ENCODE measurements at places on chromosomes 7 and 10. TPM values are rescaled to one million over a fixed set of nuclear protein-coding genes. Genes with fewer than 3 reads are reported as not detected.
A peak's percentile ranks its signal among the peaks of the same experiment; 100 is the strongest.

LBX1 gene
- total RNA-seq: not detected

GRCh38 chr7:123714296-123715080 is 34.3 kb downstream of the WASL start:
- no peak for DNase-seq
- H3K4me3 ChIP-seq: peak overlapping the region; percentile 11
- peaks cover 17% of the 10 kb centered on the region for H3K36me3 ChIP-seq
- H3K27ac ChIP-seq: peak overlapping the region; percentile 6
- H3K4me1 ChIP-seq: peaks cover 59% of the 10 kb centered on the region
- no peaks in the 10 kb centered on the region for H3K27me3 ChIP-seq

GRCh38 chr10:14876764-14877163 is 1.9 kb upstream of the SUV39H2 start:
- no peak overlapping the region for H3K27ac ChIP-seq
- no peaks in the 10 kb centered on the region for H3K27me3 ChIP-seq
- peaks cover 21% of the 10 kb centered on the region for H3K4me1 ChIP-seq
- H3K4me3 ChIP-seq: peak overlapping the region; percentile 96
- no peaks in the 10 kb centered on the region for H3K36me3 ChIP-seq

LRGUK gene
- 0.17 TPM for total RNA-seq

- no peak for DNase-seq
- H3K27ac ChIP-seq: no peak overlapping the region
- H3K36me3 ChIP-seq: no peaks in the 10 kb centered on the region
- no peaks in the 10 kb centered on the region for H3K27me3 ChIP-seq
- no peaks in the 10 kb centered on the region for H3K4me1 ChIP-seq
Observed at GRCh38 chr10:111539246-111539645, 462.4 kb downstream of the ADRA2A start.

GRCh38 chr7:28937619-28938018 is 20.5 kb downstream of the TRIL start:
- H3K27ac ChIP-seq: no peak overlapping the region
- H3K27me3 ChIP-seq: peaks cover 22% of the 10 kb centered on the region
- no peak overlapping the region for H3K4me3 ChIP-seq
- no peaks in the 10 kb centered on the region for H3K36me3 ChIP-seq

GRCh38 chr10:97903128-97904017 is 53.7 kb downstream of the GOLGA7B start:
- no peak overlapping the region for H3K27ac ChIP-seq
- no peak overlapping the region for H3K4me3 ChIP-seq
- peaks cover 2% of the 10 kb centered on the region for H3K4me1 ChIP-seq
- H3K27me3 ChIP-seq: peaks cover 10% of the 10 kb centered on the region
- H3K36me3 ChIP-seq: no peaks in the 10 kb centered on the region

GRCh38 chr7:131302876-131303707 is 24.6 kb upstream of the MKLN1 start:
- H3K27ac ChIP-seq: no peak overlapping the region
- H3K36me3 ChIP-seq: peaks cover 7% of the 10 kb centered on the region
- H3K4me3 ChIP-seq: no peak overlapping the region
- DNase-seq: no peak

RINT1 gene
- 25.5 TPM for total RNA-seq

- no peak overlapping the region for H3K27ac ChIP-seq
- no peak overlapping the region for H3K4me3 ChIP-seq
- peaks cover 32% of the 10 kb centered on the region for H3K27me3 ChIP-seq
- H3K4me1 ChIP-seq: no peaks in the 10 kb centered on the region
- H3K36me3 ChIP-seq: no peaks in the 10 kb centered on the region
- no peak for DNase-seq
Observed at GRCh38 chr10:127193125-127193524, 3.3 kb downstream of the INSYN2A start.

GRCh38 chr10:51251110-51251509 is 176.8 kb downstream of the PRKG1 start:
- no peak overlapping the region for H3K4me3 ChIP-seq
- no peak for DNase-seq
- H3K27me3 ChIP-seq: no peaks in the 10 kb centered on the region
- no peak overlapping the region for H3K27ac ChIP-seq
- no peaks in the 10 kb centered on the region for H3K4me1 ChIP-seq
- H3K36me3 ChIP-seq: no peaks in the 10 kb centered on the region

DNA sequence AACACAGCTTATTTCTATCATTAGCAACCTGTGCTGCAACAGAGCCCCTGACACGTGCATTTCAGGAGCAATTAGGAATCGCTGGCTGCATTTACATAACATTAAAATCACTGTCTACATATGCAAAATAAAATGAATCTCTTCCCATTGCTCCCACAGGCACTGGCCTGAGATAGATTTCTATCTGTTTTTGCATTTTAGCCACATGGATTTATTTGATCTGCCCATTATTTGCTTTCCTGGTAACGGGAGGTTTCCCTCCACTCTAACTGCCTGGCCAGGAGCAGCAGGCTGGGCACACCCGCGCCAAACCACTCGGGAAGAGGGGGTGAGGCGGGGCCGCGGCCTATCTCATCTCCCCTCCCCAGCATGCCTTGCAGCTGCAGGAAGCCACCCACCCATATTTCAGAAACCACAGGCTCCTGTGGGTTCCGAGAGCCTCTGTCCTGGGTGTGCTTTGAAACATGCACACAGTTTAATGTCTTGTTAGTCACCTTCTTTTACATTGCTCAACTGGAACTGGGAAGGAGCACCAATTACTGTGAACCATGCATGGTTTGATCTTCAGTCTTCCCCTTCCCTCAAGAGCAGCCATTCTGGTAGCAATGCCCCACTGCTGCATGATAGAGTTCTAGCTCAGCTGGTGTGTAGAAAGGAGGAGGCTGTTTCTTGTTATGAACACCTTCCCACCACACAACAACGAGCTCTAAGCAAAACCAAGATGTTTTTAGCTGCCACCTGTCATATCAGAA is 37.7 kb upstream of the IKZF1 start:
- peak overlapping the region; percentile 88 for H3K27ac ChIP-seq
- peak; percentile 80 for DNase-seq
- H3K27me3 ChIP-seq: no peaks in the 10 kb centered on the region
- H3K4me3 ChIP-seq: peak overlapping the region; percentile 78

DNA sequence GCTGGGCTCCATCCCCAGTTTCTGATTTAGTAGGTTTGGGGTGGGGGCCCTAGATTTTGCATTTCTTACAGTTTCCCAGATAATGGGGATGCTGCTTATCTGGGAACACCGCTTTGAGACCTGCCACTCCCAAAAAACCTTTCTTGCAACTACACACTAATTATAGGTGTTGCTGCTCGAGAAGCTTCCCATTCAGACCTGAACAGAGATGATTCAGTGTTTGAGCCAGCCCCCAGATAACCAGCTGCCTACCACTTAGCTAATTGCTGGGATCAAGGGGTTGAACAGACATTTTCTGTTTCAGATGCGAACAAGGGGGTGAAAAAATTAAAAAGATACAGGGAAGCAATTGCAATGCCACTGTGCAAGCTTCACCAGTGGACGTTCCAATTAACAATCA is 448.5 kb downstream of the KCNMA1 start:
- no peaks in the 10 kb centered on the region for H3K4me1 ChIP-seq
- H3K27me3 ChIP-seq: peaks cover 31% of the 10 kb centered on the region
- H3K27ac ChIP-seq: no peak overlapping the region
- no peak for DNase-seq

CTTNBP2 gene
- not detected for total RNA-seq

HABP2 gene
- total RNA-seq: not detected

DNA sequence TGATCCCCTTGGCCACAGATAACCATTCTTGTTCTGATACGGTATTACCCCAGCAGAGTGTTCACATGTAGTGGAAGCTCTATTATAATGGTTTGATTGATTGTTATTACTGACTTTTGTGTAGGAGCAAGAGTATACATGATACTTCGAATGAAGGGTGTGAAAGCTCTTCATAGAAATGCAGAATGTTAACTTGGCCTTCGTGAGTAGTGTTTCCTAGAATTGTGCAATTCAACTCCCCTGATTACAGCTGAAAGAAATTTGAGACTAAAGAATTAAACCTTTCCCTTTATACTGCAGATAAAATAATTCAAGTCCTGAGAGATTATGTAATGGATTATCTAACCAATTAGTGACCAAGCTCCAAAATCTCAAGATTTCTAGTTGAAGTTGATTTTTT is 38.2 kb downstream of the MKLN1 start:
- no peak overlapping the region for H3K4me3 ChIP-seq
- no peaks in the 10 kb centered on the region for H3K27me3 ChIP-seq
- H3K4me1 ChIP-seq: peaks cover 43% of the 10 kb centered on the region
- H3K27ac ChIP-seq: no peak overlapping the region
- peaks cover 17% of the 10 kb centered on the region for H3K36me3 ChIP-seq

- no peaks in the 10 kb centered on the region for H3K36me3 ChIP-seq
- no peak overlapping the region for H3K4me3 ChIP-seq
- DNase-seq: no peak
- H3K27me3 ChIP-seq: peaks cover 2% of the 10 kb centered on the region
Observed at GRCh38 chr7:91248996-91249395, 15.2 kb upstream of the FZD1 start.

All from activated naive CD8-positive, alpha-beta T cell treated with anti-CD3 and anti-CD28 coated beads, Interleukin-2, amount 10 ng/mL, durations not matched to agents 7 days and 5 days (primary cell).